ENCODE measurements at places on chromosomes 4 and X.

- DNase-seq, result peak; percentile 14
These were observed 1.8 kb upstream of the BCORL1 start for GRCh38 chrX:129980540-129981199.

GRCh38 chrX:44954562-44954961, 81.6 kb downstream of the KDM6A start:
- no peak for DNase-seq

- no peak for DNase-seq
These were observed 1.7 kb downstream of the PRAF2 start for GRCh38 chrX:49071877-49072711.

GRCh38 chrX:50198348-50198747, 2.5 kb downstream of the AKAP4 start:
- DNase-seq, result no peak

GRCh38 chrX:153741446-153741845, 16.8 kb downstream of the ABCD1 start:
- no peak for DNase-seq

- DNase-seq, result no peak
These were observed 418.5 kb upstream of the CPEB2 start for GRCh38 chr4:14583752-14584151.

GRCh38 chrX:9135901-9136510, 102.1 kb upstream of the FAM9B start:
- no peak for DNase-seq

DNA sequence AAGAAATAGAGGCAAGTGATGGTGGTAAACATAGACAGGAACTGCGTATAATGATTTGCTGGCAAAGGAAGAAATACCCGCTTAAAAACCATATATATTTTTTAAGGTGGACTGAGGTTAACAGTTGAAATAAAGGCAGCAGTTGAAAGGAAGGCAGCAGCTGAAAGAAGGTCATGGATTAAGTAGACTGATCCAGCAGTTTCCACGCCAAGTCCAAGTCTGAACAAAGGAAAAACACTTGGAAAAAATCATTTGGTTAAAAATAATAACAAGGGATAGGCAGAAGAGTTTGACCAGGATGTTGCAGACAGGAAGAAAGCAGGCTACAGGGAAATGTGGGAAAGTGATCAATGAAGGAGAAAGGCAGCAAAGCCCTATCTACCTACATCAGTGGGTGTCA, 93.6 kb downstream of the AMELX start:
- DNase-seq, result no peak

GRCh38 chrX:121323337-121323736, 275.9 kb downstream of the GLUD2 start:
- DNase-seq, result no peak

Measured in stimulated activated naive CD4-positive, alpha-beta T cell treated with Interleukin-2 at 50 U/mL for 16 hours (primary cell).